ENCODE measurements at places on chromosomes 5 and 9. TPM values are rescaled to one million over a fixed set of nuclear protein-coding genes. Genes with fewer than 3 reads are reported as not detected.

The GARIN3 gene
- total RNA-seq, result not detected

- no peaks in the 10 kb centered on the region for H3K36me3 ChIP-seq
- no peak overlapping the region for H3K27ac ChIP-seq
- H3K4me1 ChIP-seq, result no peaks in the 10 kb centered on the region
- no peak for DNase-seq
- H3K4me3 ChIP-seq, result no peak overlapping the region
Measured at GRCh38 chr9:13171261-13171660, 108.2 kb downstream of the MPDZ start.

The HTR4 gene
- not detected for total RNA-seq

GRCh38 chr5:75028090-75028489 lies 24.3 kb downstream of the GCNT4 start:
- H3K4me1 ChIP-seq, result no peaks in the 10 kb centered on the region
- H3K36me3 ChIP-seq, result no peaks in the 10 kb centered on the region
- DNase-seq, result no peak
- H3K27ac ChIP-seq, result no peak overlapping the region
- no peak overlapping the region for H3K4me3 ChIP-seq
